ENCODE measurements at places on chromosomes 12 and 14.

DNA sequence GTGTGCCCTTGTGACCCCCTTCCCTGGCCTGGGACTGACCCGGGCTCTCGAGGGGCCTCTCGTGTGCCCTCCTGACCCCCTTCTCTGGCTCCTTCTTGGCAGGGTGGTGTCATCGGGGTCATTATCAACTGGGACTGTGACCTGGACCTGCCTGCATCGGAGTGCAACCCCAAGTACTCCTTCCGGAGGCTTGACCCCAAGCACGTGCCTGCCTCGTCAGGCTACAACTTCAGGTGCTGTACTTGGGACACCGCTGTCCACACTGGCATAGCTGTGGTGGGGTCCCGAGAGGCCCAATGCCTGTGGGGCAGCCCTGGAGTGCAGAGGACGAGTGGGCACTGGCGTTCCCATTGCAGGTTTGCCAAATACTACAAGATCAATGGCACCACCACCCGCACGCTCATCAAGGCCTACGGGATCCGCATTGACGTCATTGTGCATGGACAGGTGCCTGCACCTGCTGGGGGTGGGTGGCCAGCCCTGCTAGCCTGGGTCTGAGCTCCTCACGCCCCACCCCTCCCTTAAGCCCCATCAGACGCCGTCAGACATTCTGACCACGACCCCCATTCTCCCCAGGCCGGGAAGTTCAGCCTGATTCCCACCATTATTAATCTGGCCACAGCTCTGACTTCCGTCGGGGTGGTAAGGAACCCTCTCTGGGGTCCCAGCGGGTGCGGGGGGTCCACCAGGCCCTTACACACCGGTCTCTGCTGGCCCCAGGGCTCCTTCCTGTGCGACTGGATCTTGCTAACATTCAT lies 2.5 kb downstream of the P2RX2 start:
- no peak for DNase-seq

GRCh38 chr12:24918596-24918995 lies 30.3 kb downstream of the BCAT1 start:
- DNase-seq = no peak

- DNase-seq = no peak
These were observed 323.3 kb upstream of the TMEM132C start for GRCh38 chr12:127943481-127944210.

GRCh38 chr14:106803379-106803778 lies 1277.0 kb downstream of the TMEM121 start:
- no peak for DNase-seq

DNA sequence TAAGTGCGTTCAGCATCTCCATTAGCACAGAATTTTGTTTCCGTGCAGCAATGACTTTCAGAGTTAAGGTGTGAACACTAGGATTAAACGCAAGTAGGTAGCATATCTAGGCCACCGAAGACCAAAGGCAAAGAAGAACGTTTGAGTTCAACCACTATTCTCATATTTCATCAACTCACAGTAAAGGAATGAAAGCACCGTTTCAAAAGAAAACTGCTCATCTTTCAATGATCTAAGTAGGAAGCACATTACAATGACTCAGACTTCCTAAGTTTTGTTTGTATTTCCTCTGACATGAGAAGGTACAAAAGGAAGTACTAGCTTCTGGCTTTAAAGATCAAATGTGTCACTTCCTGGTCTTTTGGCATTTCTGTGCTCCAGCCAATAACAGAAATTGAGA lies 57.6 kb downstream of the ACADS start:
- DNase-seq = no peak

- DNase-seq = no peak
These were observed 48.5 kb downstream of the PHLDA1 start for GRCh38 chr12:75982979-75983660.

DNA sequence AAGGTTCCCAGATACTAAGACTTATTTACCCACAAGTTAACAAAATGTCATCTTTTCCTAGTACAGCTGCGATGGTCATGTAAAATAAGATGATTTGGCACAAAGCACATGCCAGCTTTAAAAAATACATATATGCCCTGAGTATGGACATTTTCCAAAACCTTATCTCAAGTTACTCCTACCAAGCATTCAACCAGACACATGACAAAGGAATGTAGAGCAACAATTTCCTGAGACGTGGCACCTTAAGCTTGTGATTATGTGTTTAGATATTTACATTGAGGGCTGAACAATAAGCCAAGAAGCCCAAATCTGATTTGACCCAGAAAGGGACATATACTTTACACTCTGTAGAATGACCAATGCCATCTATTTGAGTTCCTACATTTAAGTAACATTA lies 24.5 kb upstream of the OVCH1 start:
- DNase-seq = no peak

DNA sequence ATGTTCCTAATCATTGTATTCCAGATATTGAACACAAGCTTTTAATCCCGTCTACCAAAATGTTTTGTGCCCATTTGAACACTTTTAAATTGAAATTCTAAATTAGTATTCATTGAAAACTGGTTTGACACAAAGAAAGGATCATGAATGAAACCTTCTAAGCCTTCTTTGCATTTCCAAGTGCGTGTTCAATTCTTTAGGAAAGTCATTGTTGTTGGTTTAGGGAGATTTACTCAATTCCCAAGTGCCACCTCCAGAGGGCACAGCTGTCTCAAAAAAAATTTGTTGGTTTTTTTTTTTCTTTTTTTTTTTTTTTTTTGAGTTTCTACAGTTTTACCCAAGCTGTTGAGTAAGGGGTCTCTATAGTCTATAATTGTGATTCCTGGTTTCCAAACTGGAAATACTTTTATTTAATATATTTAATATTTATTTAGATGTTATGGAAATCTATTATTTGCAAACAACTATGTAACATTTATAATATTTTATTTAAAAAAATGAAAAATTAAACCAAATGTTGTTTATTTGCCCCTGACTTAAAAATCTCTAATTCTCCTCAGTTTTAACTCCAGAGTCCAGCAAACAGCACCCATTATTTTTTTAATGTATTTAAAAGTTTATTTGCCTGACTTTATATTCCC lies 79.9 kb downstream of the NEDD1 start:
- DNase-seq = peak; percentile 71

DNA sequence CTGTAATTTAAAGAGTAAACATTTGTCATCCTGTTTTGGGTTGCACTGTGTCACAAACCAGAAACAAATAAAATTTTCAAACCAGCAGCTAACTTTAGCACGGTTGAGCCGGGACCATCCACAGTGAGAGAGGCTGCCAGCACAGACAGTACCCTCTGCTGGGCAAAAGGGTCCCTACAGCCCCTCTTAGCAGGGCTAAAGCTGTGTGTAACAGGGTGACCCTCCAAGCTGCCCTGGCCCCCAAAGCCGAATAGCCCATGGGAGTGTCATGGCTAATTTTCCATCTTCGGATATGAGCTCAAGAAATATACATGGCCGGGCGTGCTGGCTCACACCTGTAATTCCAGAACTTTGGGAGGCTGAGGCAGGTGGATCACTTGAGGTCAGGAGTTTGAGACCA lies 157.1 kb upstream of the GRIN2B start:
- no peak for DNase-seq

GRCh38 chr12:70982991-70983390 lies 62.5 kb upstream of the PTPRR start:
- DNase-seq = no peak

DNA sequence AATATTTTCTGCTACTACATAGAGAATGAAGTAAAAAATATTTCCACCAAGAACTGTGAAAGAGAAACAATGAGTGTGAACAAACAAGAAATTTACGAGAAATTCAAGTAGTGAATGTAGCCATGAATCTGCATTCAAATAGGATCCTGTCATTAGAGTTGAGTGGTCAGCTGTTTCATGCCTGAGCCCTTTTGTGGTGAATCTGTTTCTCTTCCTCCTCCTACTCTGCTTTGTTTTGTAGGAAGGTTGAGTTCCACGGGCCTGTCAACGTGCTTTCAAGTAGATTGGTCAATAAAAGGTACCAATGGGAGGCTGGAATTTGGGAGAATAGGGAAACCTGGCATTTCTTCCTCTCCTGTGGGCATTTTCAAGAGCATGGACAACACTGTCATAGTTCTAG lies 1749.6 kb upstream of the FLRT2 start:
- DNase-seq = no peak

GRCh38 chr12:124695861-124696260 lies 128.4 kb upstream of the NCOR2 start:
- DNase-seq = no peak

- DNase-seq = peak; percentile 45
These were observed 19.5 kb downstream of the DCAF5 start for GRCh38 chr14:69133206-69134125.

DNA sequence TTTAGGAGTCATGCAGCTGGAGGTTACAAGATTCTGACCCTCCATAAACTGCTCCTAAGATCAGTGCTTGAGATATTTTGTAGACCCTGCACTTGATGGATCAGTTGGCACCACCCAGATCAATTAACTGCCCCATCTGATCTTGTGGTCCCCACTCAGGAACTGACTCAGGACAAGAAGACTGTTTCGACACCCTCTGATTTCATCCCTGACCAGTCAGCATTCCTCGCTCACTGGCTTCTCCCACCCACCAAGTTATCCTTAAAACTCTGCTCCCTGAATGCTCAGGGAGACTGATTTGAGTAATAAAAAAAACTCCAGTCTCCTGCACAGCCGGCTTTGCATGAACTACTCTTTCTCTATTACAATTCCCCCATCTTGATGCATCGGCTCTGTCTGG lies 360.2 kb downstream of the GALC start:
- DNase-seq = no peak

GRCh38 chr12:55934773-55935172 lies 3.8 kb downstream of the DGKA start:
- no peak for DNase-seq

GRCh38 chr14:69519204-69520100 lies 34.9 kb downstream of the PLEKHD1 start:
- no peak for DNase-seq

- DNase-seq = no peak
These were observed 33.1 kb upstream of the ETFBKMT start for GRCh38 chr12:31626270-31626995.

DNA sequence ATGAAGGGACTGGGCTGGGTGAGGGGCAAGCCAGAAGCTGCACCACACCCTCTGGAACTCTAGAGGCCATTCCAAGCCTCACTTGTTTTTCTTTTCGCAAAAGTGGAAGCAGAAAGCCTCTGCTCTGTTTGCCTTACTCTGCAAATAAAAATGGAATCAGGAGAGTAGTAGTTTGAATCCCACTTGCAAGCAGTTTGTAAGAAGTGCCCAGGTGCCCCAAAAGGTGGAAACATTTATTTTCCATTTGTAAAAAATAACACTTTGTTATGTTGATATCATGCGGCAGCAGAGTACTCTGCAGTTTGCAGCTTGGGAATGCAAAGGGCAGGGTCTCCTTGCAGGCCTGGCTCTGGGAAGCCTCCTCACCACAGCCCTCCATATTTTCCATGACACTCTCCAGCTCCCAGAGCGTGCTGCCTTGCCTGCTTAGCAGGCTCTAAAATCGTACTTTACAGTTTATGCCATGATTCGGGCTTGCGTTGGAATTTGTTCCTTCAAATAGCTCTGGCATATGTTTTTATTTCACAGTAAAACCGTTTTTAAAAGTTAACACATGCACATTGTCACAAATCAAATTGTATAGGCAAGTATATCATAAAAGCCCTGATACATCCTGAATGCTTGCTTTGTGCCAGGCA lies 20.0 kb downstream of the TUNAR start:
- no peak for DNase-seq

- peak; percentile 47 for DNase-seq
These were observed 57.5 kb downstream of the PLEKHA5 start for GRCh38 chr12:19186722-19187661.

- DNase-seq = no peak
These were observed 493.5 kb upstream of the RGS6 start for GRCh38 chr14:71438684-71439083.

DNA sequence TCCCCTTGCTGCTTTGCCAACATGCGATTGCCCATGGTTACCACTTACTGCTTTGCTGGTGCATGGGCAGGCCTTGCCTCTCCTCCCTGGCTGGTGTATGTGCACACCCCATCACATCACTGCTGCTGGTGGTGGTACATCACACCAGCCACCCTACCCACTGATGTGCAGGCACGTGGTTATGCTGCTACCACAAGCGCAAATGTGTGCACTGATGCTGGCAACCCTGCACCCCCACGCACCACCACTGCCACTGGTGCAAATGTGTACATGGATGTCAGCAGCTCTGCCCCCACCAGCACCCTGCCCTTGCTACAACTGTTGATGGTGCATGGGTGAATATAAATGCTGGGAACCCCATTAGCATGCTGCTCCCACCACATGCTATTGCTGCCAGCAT lies 261.7 kb downstream of the AEBP2 start:
- no peak for DNase-seq

GRCh38 chr12:170371-171225 lies 43.4 kb downstream of the SLC6A12 start:
- no peak for DNase-seq

- no peak for DNase-seq
These were observed 1146.8 kb downstream of the FSCB start for GRCh38 chr14:43360239-43360638.

DNA sequence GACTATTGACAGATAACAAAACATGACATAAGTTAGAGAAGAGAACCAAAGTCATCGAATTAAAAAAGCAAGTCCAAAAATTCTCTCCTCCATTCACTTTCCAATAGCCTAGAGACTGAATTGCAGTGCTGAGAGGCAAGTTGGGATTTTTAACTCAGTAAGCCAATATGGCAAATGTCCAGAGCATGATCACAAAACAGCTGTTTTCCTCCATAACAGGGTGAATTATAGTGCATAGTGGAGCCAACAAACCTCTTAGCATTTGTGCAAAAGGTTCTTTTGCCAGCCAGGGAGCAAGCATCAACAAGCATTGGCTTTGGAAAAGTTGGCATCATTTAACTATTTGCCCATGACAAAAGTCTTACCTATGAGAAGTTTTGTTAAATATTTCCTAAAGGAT lies 458.8 kb upstream of the NOVA1 start:
- DNase-seq = peak; percentile 88

GRCh38 chr12:107033758-107034739 lies 47.1 kb upstream of the MTERF2 start:
- DNase-seq = no peak

DNA sequence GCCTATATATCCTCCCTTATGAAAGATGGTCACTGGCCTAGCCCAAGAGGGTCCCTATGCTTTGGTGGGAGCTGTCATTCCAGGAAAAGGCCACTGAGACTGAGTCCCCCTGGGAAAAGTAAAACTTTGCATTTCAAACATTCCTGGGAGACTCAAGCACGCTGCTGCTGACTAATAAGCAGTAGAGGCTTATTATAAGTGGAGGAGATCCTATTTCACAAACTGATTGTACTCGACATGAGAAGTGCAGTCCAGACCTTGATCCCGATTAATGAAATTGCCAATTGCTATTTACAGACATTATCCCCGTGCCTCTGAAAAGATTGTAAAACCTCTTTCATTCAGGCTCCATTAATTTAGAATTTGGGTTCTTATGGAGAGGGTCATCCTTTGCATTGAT lies 96.6 kb downstream of the EMP1 start:
- no peak for DNase-seq

DNA sequence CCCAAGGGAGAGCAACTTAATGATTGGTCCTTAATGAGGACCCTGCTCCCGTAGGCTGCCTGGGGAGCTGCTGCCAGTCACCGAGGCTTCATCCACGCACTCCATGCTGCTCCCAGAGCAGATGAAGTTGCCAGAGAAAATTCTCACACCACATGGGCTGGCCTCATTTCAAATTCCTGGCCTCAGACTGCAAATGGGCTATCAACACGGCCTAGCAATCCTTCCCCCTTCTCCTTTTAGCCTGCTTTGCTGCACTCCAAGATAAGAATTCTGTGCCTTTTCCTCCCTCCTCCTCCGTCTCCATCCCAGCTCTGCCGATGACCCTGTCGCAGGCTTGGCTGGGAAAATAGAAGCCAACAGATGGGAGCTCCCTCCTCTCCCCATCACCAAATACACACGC lies 10.8 kb upstream of the DGLUCY start:
- DNase-seq = no peak

All from NCI-H1105 (cell line).